ENCODE measurements at places on chromosomes 13 and 19. TPM values are rescaled to one million over a fixed set of nuclear protein-coding genes. Genes with fewer than 3 reads are reported as not detected.

The ELAVL3 gene
- not detected for total RNA-seq

The NOVA2 gene
- under 0.01 TPM for total RNA-seq

The SHISA2 gene
- 0.52 TPM for total RNA-seq

The SMAD9 gene
- not detected for total RNA-seq

The SHD gene
- 0.84 TPM for total RNA-seq

The ZNF266 gene
- 31.6 TPM for total RNA-seq

The KLC3 gene
- total RNA-seq: 0.21 TPM

The NCAN gene
- total RNA-seq: not detected

Data from mononuclear cell (primary cell).